ENCODE measurements at places on chromosomes 4 and X. TPM values are rescaled to one million over a fixed set of nuclear protein-coding genes. Genes with fewer than 3 reads are reported as not detected.

- DNase-seq: no peak
Observed at GRCh38 chr4:138045036-138045435, 197.1 kb downstream of the SLC7A11 start.

- DNase-seq: no peak
Observed at GRCh38 chr4:98652996-98653395, 5.4 kb downstream of the TSPAN5 start.

- DNase-seq: no peak
Observed at GRCh38 chrX:24426340-24426913, 38.7 kb upstream of the PDK3 start.

DNA sequence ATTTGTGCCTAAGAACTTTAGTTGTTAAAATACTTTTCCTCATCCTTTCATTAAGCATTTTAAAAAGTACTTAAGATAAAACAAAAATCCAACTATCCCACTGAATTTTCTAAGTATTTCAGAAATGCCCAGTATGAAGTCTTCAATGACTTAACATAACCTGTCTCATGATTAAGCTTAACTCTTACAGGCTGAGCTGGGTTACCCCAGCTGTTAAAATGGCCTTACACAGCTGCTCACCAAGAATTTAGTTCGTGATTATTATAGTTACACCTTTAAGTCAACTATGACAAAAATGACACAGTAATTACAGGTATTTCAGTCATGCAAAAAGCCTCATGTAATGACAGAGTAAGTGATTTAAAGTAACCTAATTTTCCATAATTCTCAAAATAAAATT lies 145.7 kb downstream of the FBXW7 start:
- no peak for DNase-seq

GRCh38 chrX:42020225-42020624 lies 96.9 kb upstream of the CASK start:
- DNase-seq: no peak

GRCh38 chrX:95059909-95060308 lies 1385.9 kb downstream of the FAM133A start:
- no peak for DNase-seq

Gene GLA
- total RNA-seq: 46.9 TPM

Gene GPR34
- 41.2 TPM for total RNA-seq

Data from mesenteric fat pad (tissue), 1 donor.